CD4-positive, alpha-beta T cell treated with Interleukin-6 at 100 ng/mL for 8 hours (primary cell): ENCODE measurements at places on chromosomes 5 and 9.

- no peak for DNase-seq
These were observed 49.9 kb downstream of the ZFAND5 start for GRCh38 chr9:72315089-72315509.

- DNase-seq = no peak
These were observed 1.2 kb downstream of the TEX10 start for GRCh38 chr9:100351508-100351907.

DNA sequence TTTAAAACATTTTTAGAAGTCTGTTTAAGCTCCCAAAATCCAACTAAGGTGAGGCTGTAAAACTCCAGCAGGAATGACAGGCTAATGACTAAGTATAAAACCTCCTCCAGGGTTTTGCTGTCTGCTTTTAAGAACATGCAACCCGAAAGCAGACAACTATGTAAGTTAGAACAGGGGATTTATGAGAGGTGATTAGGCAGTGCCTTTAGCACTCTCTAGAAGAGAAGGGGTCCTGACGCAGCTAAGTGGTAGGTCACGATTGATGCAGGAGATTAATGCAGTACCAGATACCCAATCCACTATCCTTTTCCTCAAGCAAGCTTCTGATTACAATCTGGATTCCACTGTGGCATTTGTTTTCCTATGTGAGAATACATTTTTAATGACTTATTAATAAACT lies 25.9 kb downstream of the HOMER1 start:
- no peak for DNase-seq

GRCh38 chr5:126970517-126971017 lies 59.8 kb downstream of the MARCHF3 start:
- no peak for DNase-seq

GRCh38 chr5:95824747-95825146 lies 2.2 kb upstream of the GLRX start:
- DNase-seq = no peak

- DNase-seq = no peak
These were observed 101.6 kb downstream of the GABBR2 start for GRCh38 chr9:98607152-98607551.

DNA sequence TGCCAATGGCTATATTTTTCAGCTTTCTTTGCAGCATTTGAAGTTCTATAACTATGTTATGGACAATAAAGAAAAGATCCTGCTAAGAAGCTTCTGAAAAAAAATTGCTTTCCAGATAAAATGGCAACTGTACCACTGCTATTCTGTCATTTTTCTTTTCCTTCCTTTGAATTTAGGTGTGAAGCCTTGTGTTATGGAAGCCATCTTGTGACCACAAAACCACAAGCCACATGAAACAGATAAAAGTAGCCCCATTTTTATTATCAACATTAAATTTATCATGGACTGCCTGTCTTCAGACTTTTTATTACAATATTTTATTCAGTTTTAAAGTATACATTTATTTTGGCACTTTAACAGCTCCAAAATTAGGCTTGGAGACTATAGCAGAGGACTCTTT lies 289.9 kb upstream of the ACTBL2 start:
- no peak for DNase-seq

DNA sequence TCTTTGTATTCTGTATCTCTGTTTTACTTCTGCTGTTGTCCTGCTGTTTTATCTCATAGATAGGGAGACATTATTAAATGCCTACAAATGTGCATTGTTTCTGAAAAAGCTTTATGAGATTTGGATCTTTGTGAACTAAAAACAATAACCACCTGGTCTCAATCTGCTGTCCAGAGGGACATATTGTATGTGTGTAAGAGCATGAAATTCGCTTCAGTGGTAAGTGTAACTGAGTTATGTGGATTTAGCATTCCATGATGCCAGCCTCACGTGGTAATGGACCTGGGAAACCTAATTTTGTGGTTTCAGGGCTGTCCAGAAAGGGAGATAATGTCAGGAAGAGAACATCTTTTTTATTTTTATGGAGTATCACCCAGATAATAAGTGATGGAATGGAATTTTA lies 119.3 kb downstream of the GDNF start:
- no peak for DNase-seq
